C1 segment of cervical spinal cord (tissue), 14 donors: ENCODE measurements at places on chromosomes 3 and 15.

- DNase-seq = no peak
Measured at GRCh38 chr3:193960487-193961274, 175.3 kb upstream of the HES1 start.

GRCh38 chr3:31688984-31689383, 156.3 kb downstream of the STT3B start:
- DNase-seq = no peak

DNA sequence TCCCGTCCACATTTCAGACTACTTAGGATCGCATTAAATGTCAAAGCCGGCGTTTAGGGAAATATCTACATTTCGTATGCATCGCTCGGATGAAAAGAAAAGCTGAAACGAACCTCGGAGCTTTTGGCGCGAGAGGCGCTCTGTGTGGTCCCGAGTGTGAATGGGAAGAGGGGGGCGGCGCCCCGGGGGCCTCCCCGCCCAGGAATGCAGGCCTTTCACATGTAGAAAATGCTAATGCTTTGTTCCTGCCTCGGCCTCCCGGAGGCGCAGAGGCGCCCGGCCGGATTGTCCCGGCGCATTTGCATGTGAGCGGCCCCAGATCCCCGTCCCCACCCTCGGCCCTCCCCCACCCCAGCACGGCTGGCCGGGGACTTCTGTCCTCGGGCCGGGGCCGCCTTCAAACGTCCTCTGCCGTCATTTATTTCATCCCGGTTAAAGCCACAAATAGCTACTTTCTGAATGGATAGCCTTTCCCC, 37.0 kb upstream of the TRIM71 start:
- no peak for DNase-seq

- DNase-seq = no peak
Measured at GRCh38 chr15:26729030-26729429, 43.8 kb downstream of the GABRB3 start.
